Uterus (tissue), 4 donors: ENCODE measurements at places on chromosomes 5 and 9. TPM values are rescaled to one million over a fixed set of nuclear protein-coding genes. Genes with fewer than 3 reads are reported as not detected.

Gene CMYA5
- 49.4 TPM for total RNA-seq

Gene TLR4
- total RNA-seq, result 18.6 TPM

Gene FAM151B
- total RNA-seq, result 5.0 TPM

Gene SMC5
- 65.5 TPM for total RNA-seq

Gene ARL15
- 338 TPM for total RNA-seq

Gene SLC6A7
- total RNA-seq, result not detected

Gene EIF4E1B
- not detected for total RNA-seq

Gene CEP72
- total RNA-seq, result 0.26 TPM

Gene COL5A1
- 604 TPM for total RNA-seq

DNA sequence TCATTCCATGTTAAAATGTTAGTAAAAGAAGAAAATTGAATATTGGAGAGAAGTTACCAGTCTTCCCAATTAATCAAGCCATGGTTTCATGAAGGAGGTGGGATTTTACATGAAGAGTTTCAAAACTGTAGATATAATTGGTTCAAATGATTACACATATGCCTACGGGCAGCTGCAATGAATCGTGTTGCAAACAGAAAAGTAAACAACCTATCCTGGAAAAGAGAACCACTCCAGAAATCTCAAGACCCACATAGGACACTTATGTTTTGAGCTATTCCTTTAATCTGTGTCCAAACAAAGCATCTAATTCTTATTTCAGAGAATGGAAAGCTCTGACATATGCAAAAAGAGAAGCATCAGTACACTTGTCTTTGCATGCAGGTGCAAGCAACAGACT is 340.2 kb downstream of the NDUFS4 start:
- H3K4me1 ChIP-seq, result no peaks in the 10 kb centered on the region
- no peaks in the 10 kb centered on the region for H3K36me3 ChIP-seq

GRCh38 chr5:80190960-80191359 is 64.9 kb downstream of the SERINC5 start:
- no peaks in the 10 kb centered on the region for H3K27me3 ChIP-seq
- no peaks in the 10 kb centered on the region for H3K36me3 ChIP-seq
- DNase-seq, result no peak
- H3K4me1 ChIP-seq, result peaks cover 3% of the 10 kb centered on the region
- H3K4me3 ChIP-seq, result no peak overlapping the region

GRCh38 chr9:21970800-21971640 is 23.2 kb downstream of the CDKN2A start:
- no peaks in the 10 kb centered on the region for H3K4me1 ChIP-seq
- H3K36me3 ChIP-seq, result no peaks in the 10 kb centered on the region
- no peak overlapping the region for H3K4me3 ChIP-seq
- H3K27ac ChIP-seq, result no peak overlapping the region

- H3K27me3 ChIP-seq, result no peaks in the 10 kb centered on the region
- DNase-seq, result no peak
- no peaks in the 10 kb centered on the region for H3K36me3 ChIP-seq
- no peak overlapping the region for H3K4me3 ChIP-seq
- H3K27ac ChIP-seq, result no peak overlapping the region
Observed at GRCh38 chr9:37202091-37202490, 81.7 kb downstream of the ZCCHC7 start.

GRCh38 chr5:79640571-79641055 is 28.4 kb downstream of the TENT2 start:
- H3K36me3 ChIP-seq, result no peaks in the 10 kb centered on the region
- no peaks in the 10 kb centered on the region for H3K4me1 ChIP-seq
- H3K4me3 ChIP-seq, result no peak overlapping the region
- no peaks in the 10 kb centered on the region for H3K27me3 ChIP-seq
- no peak overlapping the region for H3K27ac ChIP-seq

- no peak for DNase-seq
- no peaks in the 10 kb centered on the region for H3K27me3 ChIP-seq
- H3K4me3 ChIP-seq, result no peak overlapping the region
- H3K36me3 ChIP-seq, result no peaks in the 10 kb centered on the region
- H3K4me1 ChIP-seq, result no peaks in the 10 kb centered on the region
- no peak overlapping the region for H3K27ac ChIP-seq
Observed at GRCh38 chr9:87885484-87886189, 3.0 kb downstream of the SPATA31E1 start.

- no peak for DNase-seq
- no peak overlapping the region for H3K27ac ChIP-seq
- peaks cover 5% of the 10 kb centered on the region for H3K4me1 ChIP-seq
Observed at GRCh38 chr9:6443661-6444060, 30.7 kb downstream of the UHRF2 start.

DNA sequence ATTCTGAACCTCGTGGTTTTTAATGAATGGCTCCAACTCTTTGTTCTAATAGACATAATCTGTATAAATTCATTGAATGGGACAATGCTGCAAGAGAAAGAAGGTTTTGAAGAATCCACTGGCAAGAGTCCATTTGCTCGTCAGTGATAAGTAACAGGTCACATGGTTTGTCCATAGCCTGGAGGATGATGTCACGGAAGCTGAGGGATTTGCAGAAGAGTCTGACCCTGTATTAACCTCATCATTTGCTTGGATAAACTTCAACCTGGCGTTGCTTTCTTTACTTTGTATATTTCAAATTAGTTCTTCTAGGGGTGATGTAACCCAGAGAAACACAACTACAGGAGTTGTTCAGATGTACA is 197.4 kb downstream of the GAS1 start:
- H3K27ac ChIP-seq, result peak overlapping the region; percentile 13
- H3K27me3 ChIP-seq, result no peaks in the 10 kb centered on the region
- no peaks in the 10 kb centered on the region for H3K36me3 ChIP-seq
- peaks cover 6% of the 10 kb centered on the region for H3K4me1 ChIP-seq
- DNase-seq, result peak; percentile 35
- H3K4me3 ChIP-seq, result no peak overlapping the region

- H3K27ac ChIP-seq, result no peak overlapping the region
- no peak for DNase-seq
- no peaks in the 10 kb centered on the region for H3K4me1 ChIP-seq
- H3K27me3 ChIP-seq, result no peaks in the 10 kb centered on the region
Observed at GRCh38 chr9:95230046-95230445, 87.5 kb downstream of the FANCC start.

GRCh38 chr5:122182491-122182921 is 53.2 kb downstream of the ZNF474 start:
- peak overlapping the region; percentile 69 for H3K27ac ChIP-seq
- no peaks in the 10 kb centered on the region for H3K27me3 ChIP-seq
- peak; percentile 50 for DNase-seq
- H3K4me1 ChIP-seq, result peaks cover 11% of the 10 kb centered on the region

- no peaks in the 10 kb centered on the region for H3K36me3 ChIP-seq
- no peaks in the 10 kb centered on the region for H3K4me1 ChIP-seq
- H3K27me3 ChIP-seq, result no peaks in the 10 kb centered on the region
- no peak for DNase-seq
- no peak overlapping the region for H3K4me3 ChIP-seq
- H3K27ac ChIP-seq, result no peak overlapping the region
Observed at GRCh38 chr9:2907411-2907810, 63.5 kb upstream of the PUM3 start.

DNA sequence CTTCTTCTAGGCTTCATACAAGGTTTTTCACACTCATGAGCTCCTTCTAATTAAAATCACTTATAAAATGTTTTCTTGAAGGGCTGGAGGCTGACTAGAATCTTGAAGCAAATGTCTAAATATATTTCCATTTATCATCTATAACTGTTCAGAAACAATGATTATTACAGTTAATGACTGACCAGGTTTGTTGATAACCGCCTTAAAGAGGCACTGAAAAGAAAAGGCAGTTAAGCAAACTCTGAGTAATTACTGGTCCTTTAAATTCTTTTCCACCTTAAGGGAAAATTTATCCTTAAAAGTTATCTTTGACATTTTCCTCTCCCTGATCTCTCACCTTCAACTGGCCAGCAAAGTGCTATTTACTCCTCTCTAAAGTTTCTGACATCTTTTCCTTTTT is 43.2 kb downstream of the RICTOR start:
- H3K27me3 ChIP-seq, result no peaks in the 10 kb centered on the region
- no peak overlapping the region for H3K4me3 ChIP-seq
- H3K4me1 ChIP-seq, result no peaks in the 10 kb centered on the region
- H3K36me3 ChIP-seq, result no peaks in the 10 kb centered on the region

DNA sequence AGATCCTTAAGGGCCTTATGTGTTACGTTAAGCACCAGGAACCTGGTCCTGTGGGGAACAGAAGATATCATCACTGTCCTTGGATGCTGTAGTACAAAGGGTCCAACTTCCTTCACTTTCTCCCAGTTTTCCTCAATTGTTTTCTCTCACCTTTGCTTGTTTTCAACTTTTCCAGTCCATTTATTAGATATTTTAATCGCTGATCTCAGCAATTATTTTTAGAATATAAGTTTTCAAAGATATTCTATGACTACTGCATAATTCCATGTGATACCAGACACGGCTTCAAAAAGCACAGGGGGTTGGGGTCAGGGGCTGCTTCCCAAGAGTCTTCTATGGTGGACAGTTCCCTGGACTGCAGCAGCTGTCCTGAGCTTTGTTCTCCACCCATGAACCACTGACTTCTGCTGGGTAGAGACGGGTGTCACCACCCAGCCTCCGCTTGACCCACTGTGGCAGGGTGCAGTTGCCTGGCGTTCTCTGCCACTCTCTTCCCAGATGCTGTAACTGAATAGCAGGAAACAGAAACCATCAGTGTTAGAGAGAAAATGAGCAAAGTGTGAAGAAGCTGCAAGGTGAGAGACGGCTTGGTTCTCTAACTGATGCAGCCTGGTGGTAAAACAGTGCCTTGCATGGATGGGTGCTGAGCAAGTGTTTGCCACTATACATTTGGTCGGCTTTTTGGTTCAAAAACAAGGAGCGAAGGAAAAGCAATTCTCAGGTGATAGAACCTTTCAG is 383.0 kb downstream of the RAB3C start:
- no peak overlapping the region for H3K4me3 ChIP-seq
- H3K36me3 ChIP-seq, result no peaks in the 10 kb centered on the region
- DNase-seq, result no peak
- no peak overlapping the region for H3K27ac ChIP-seq
- H3K4me1 ChIP-seq, result no peaks in the 10 kb centered on the region

GRCh38 chr9:116895961-116896360 is 208.9 kb downstream of the TRIM32 start:
- H3K36me3 ChIP-seq, result no peaks in the 10 kb centered on the region
- H3K27ac ChIP-seq, result no peak overlapping the region
- H3K4me1 ChIP-seq, result no peaks in the 10 kb centered on the region
- no peak overlapping the region for H3K4me3 ChIP-seq
- H3K27me3 ChIP-seq, result no peaks in the 10 kb centered on the region

GRCh38 chr5:31733371-31733770 is 94.4 kb downstream of the PDZD2 start:
- H3K4me3 ChIP-seq, result no peak overlapping the region
- H3K4me1 ChIP-seq, result no peaks in the 10 kb centered on the region
- H3K36me3 ChIP-seq, result no peaks in the 10 kb centered on the region
- no peak for DNase-seq

- H3K4me1 ChIP-seq, result no peaks in the 10 kb centered on the region
- H3K4me3 ChIP-seq, result no peak overlapping the region
- no peaks in the 10 kb centered on the region for H3K27me3 ChIP-seq
Observed at GRCh38 chr9:125959315-125959714, 212.1 kb downstream of the PBX3 start.

- no peak overlapping the region for H3K27ac ChIP-seq
- no peaks in the 10 kb centered on the region for H3K4me1 ChIP-seq
- no peak overlapping the region for H3K4me3 ChIP-seq
- no peaks in the 10 kb centered on the region for H3K36me3 ChIP-seq
- DNase-seq, result no peak
Observed at GRCh38 chr5:2382776-2383697, 368.4 kb downstream of the IRX2 start.

DNA sequence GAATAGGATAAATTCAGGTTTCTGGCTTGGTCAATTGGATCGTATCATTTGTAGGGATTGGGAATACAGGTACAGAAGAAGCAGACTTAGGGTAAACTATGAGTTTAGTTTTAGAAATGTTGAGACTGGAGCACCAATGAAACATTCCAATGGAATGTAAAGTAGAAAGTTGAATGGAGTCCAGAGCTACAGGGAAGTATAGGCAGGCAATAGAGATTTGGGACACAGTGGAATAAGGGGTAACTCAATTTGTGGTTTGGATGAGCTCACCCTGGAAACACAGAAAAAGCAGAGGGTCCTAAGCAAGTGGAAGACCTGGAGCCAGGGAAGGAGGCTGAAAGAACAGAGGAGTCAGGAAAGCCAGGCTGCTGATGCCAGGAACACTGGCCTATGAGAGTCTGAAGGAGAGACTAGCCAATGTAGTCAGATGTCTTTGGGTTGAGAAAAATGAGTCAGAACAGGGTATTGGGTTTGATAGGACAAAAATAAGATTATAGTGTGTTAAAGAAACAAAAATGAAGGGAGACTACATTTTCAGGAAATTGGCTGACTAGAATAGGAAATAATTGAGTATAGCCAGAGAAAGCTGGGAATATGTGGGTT is 72.8 kb downstream of the STARD4 start:
- DNase-seq, result no peak
- no peaks in the 10 kb centered on the region for H3K27me3 ChIP-seq
- no peaks in the 10 kb centered on the region for H3K36me3 ChIP-seq
- H3K27ac ChIP-seq, result no peak overlapping the region
- no peaks in the 10 kb centered on the region for H3K4me1 ChIP-seq

DNA sequence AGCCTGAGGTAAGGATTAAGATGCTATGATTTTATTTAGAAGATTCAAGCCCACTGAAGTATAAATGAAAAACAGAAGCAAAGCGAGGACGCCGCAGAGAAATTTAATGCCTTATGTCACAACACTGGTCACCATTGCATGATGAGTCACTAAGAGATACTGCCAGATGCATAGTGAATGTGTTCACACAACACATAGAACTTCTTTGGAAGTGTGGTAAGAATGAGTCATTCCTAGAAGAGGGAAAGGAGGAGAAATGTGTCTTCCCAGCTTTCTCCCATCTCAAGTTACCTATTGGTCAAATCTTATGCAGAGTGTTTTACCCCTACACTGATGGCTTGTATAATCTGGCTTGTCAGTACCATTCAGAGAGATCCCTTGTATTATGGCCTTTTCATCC is 465.3 kb upstream of the ARRDC3 start:
- H3K27me3 ChIP-seq, result no peaks in the 10 kb centered on the region
- no peak overlapping the region for H3K4me3 ChIP-seq
- H3K36me3 ChIP-seq, result no peaks in the 10 kb centered on the region
- no peak for DNase-seq
- H3K27ac ChIP-seq, result no peak overlapping the region
- no peaks in the 10 kb centered on the region for H3K4me1 ChIP-seq

DNA sequence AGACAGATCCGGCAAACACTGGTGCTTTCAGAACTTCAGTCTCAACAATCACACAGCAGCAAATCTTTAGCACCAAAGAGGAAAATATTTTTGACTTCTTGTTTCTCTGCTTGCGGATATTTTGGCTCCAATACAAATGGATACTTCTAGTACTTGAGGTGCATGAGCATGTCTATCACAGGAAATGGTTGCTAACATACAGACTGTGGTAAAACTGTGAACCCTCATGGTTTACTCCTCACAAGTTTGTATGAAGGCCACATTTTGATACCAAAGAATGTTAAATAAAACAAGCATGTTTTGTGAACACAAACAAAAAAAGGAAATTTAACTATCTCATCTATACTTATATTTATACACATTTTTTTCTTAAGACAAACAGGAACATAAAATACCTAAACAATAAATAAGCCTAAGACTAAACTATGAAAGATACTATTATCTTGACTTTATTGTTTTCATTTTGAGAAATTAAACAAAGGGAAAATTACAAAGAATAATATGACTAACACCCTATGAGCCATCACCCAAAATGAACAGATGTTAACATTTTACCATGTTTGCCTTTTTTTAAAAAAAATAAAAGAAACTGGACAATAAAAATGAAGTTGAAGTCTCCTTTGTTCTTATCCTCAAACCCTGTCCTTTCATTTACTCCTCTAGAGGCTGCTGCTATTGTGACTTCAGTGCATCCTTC is 135.0 kb upstream of the LHFPL2 start:
- no peak overlapping the region for H3K27ac ChIP-seq
- H3K36me3 ChIP-seq, result no peaks in the 10 kb centered on the region
- H3K4me3 ChIP-seq, result no peak overlapping the region
- H3K27me3 ChIP-seq, result no peaks in the 10 kb centered on the region
